ENCODE measurements at places on chromosomes 6 and 20. TPM values are rescaled to one million over a fixed set of nuclear protein-coding genes. Genes with fewer than 3 reads are reported as not detected.

DNA sequence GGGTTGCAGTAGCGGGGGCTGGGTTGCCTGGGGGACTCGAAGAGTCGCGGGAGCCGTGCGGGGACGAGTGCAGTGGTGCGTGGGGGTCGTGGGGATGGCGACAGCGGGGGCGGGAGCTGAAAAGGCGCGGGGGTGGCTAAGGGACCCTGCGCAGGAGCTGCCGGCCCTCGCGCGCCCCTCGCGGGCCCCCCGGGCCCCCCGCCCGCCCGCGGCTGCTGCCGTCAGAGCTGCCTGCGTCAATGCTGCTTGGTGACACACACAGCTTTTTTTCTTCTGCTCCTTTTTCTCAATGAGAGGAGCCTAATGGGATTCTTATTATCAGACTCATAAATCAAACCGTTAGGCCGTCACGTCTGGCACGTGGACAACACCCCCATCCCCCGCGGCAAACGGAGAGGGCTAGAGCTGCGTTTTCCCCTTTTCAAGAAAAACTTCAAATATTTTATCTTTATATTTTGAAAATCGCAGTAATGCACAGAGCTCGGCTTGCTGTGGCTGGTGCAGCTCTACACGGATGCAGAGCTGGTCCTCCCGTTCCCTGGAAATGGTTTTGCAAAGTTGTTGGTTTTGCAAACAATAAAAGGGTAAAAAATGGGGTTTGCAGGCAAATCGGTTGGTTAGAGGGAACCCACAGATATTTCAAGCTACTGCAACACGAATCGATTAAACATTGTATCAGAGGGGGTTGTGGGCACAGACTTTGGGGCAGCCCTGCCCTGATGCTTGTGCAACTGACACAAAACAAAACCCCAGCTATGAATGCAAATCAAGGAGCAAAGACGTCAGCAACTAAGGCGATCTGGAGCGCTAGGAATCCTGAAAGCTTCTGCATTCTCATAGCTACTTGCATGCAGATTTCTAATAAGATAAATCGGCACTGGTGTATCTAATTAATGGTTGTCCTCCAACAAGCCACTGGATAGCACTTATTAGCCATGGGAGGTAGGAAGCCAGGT is 161.4 kb downstream of the TBXT start:
- H3K36me3 ChIP-seq: no peaks in the 10 kb centered on the region
- H3K27ac ChIP-seq: peak overlapping the region; percentile 46
- peak; percentile 67 for DNase-seq
- peak overlapping the region; percentile 63 for H3K4me3 ChIP-seq
- peaks cover 5% of the 10 kb centered on the region for H3K27me3 ChIP-seq

DNA sequence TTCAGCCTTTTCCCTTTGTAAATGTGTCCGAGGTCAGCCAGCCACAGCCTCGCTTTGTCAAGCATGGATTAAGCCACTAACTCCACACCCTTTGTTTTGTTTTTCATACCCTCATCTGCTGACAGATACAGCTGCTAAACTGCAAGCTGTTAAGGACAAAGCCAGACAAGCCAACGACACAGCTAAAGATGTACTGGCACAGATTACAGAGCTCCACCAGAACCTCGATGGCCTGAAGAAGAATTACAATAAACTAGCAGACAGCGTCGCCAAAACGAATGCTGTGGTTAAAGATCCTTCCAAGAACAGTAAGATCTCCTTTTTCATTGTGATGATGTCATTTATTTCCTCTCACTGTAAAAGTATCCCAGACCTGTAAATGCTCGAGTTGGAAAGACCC is 269.3 kb downstream of the ARHGAP18 start:
- no peaks in the 10 kb centered on the region for H3K27me3 ChIP-seq
- no peaks in the 10 kb centered on the region for H3K36me3 ChIP-seq
- H3K4me1 ChIP-seq: no peaks in the 10 kb centered on the region
- no peak overlapping the region for H3K4me3 ChIP-seq
- H3K27ac ChIP-seq: no peak overlapping the region

GRCh38 chr20:20201124-20201523 is 148.8 kb downstream of the CFAP61 start:
- DNase-seq: no peak
- no peak overlapping the region for H3K4me3 ChIP-seq
- no peaks in the 10 kb centered on the region for H3K36me3 ChIP-seq
- no peak overlapping the region for H3K27ac ChIP-seq
- H3K27me3 ChIP-seq: no peaks in the 10 kb centered on the region

DNA sequence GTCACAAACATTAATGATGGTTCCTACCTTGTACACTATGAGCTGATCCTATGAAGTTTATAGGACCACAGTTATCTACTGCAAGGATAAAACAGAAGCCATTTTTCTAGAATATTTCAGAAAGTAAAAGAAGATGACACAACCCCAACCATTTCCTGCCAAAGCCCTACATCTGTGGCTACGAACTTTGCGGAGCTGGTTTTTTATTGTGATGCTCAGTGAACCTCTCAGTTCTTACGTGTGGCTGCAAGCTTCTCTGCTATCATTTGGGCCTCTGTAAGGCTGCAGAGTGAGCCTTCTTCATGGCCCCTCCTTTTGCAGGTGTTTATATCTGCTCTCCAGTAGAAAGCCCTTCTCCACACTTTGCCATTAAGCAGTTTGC is 17.8 kb upstream of the TAGAP start:
- no peak overlapping the region for H3K27ac ChIP-seq

DNA sequence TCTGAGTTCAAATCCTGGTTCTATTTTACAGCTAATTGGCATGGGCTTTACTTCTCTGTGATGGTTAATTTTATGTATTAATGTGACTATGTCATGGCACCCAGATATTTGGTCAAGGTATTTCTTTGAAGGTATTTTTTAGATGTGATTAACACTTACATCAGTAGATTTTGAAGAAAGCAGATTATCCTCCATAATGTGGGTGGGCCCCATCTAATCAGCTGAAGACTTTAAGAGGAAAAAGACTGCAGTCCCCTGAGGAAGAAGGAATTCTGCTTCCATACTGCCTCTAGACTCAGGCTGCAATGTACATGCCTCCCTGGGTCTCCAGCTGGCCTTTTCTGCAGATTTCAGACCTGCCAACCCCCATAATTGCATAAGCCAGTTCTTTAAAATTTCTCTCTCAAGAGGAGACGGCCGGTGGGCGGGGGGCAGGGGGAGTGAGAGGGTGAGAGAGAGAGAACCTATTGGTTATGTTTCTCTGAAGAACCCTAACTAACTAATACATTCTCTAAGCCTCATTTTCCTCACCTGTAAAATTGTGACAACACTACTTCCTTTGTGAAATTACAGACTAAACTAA is 338.2 kb upstream of the PRDM1 start:
- no peak overlapping the region for H3K27ac ChIP-seq
- H3K36me3 ChIP-seq: no peaks in the 10 kb centered on the region
- H3K27me3 ChIP-seq: no peaks in the 10 kb centered on the region
- DNase-seq: no peak

DNA sequence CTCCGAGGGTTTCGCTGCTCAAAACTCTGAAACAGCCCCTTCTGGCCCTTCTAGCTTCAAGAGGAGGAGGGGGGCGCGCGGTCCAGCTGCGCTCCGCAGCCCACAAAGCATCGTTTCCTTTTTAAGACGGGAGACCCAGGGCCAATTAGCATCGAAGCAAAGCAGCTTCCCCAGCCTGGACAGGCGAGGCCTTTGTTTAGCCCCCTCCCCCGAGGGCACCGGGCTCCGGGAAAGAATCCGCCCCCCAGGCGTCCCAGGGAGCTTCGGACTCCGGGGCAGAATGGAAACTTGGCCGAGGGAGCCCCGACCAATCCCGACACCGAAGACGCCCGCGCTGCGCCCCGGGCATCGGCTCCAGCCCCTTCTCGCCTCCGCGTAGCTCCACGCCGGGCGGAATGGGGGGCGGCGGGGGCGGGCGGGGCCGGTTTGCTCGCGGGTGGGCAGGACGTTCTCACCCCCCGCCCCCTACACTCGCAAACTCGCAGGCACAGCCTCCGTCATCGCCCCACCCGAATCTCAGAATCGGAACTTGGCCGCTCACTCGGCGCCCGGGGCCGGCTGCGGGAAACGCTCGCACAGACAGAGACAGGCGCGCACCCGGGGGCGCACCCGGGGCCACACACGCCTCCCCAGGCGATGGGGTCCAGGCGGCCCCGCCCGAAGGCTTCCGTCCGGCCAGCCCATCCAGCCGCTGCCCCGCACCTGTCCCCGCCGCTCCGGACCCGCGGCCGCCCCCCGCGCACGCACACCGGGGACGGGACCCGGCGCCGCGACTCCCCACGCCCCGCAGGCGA is 628 bp downstream of the NKAIN4 start:
- no peak for DNase-seq
- no peaks in the 10 kb centered on the region for H3K36me3 ChIP-seq
- H3K27ac ChIP-seq: no peak overlapping the region
- peaks cover 8% of the 10 kb centered on the region for H3K27me3 ChIP-seq

DNA sequence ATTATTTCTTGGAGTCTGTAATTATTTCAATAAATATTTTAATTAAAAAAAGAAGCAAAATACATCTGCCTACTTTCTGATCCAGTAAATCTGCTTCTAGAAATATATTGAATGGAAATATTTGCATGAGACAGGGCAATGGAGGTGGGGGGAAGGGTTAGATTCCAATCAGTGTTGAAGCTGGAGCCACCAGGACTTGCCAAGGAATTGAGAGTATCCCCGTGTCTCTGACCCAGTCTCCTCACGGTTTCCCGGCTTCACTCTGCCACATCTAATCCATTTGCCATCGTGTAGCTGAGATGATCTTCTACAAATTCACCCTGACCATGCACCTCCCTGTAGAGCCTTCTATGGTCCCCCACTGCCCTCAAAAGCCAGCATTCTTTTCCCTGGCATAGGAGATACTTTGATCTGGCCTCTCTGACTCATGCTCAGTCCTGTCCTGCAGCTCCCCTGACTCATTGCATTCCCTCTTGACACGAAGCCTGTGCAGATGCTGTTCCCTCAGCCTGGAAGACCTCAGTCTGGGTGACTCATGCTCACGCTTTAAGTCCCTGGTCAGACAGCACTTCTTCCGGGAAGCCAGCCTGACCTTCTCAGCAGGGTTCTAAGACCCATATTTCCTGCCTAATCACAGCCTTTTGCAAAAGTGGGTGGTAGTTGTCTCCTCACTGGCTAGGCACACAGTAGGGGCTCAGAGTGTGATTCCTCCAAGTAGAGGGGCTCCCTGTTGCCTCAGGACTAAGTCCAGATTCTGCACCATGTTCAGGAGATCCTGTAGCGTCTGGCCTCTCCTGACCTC is 23.0 kb upstream of the FKBP1A start:
- H3K4me1 ChIP-seq: no peaks in the 10 kb centered on the region
- no peaks in the 10 kb centered on the region for H3K27me3 ChIP-seq
- H3K4me3 ChIP-seq: no peak overlapping the region
- no peak overlapping the region for H3K27ac ChIP-seq
- no peak for DNase-seq

ISM1 gene
- total RNA-seq: 60.1 TPM

DNA sequence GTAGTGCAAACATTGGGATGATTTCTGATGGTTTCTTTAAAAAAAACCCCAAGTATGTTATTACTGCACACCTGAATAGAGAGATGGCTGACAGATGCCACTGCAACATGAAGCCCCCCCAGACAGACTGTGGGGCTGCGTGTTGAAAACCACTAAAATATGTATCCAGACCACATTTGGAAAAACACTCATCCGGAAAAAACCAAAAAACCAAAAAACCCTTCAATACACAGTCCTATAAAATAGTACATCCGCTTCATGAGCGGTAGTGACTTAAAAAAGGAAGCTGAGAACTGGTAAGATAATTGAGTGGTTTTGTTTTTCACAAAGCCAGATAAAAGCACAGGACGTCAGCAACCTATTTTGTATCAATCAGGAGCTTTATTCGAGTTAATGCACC is 47.1 kb upstream of the EDN3 start:
- H3K27ac ChIP-seq: no peak overlapping the region
- H3K4me1 ChIP-seq: no peaks in the 10 kb centered on the region
- no peaks in the 10 kb centered on the region for H3K27me3 ChIP-seq
- H3K4me3 ChIP-seq: no peak overlapping the region
- DNase-seq: no peak

DNA sequence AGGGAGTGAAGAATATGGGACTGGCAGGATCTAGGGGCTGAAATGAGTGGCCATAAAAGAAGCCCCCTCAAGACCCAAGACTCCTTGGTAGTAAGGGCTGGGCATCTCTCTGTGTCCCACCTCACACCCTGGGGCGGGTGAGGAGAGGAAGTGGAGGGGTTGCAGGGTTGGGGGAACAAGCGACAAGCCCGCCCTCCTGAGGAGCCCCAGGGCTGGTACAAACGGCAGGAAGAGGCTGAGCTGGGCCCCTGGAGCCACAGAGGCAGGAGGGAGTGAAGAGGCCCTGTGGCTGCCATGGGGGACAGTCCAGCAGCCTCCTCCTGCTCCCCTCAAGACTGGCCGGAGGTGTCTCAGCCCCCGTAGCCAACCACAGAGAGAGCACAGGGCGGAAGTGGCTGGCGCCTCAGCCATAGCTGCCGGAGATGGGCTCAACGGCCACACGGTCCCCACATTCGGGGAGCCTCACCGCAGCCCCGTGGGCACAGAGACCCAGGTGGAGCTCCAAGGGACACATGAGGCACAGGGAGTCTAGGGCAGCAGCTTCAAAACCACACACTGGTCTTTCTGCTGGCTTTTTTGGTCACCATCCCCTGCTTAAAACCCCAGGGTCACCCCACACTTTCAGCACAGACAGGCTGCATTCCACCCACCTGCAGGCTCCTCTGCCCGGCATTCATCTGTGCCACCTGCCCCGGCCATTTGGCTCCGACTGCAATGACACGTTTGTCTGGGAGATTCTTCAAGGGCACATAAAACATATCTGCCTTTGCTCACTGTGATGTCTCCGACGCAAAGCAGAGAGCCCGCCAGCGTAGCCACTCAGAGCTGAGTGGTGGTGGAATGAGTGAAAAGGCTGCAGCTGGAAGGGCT is 524 bp downstream of the C20orf203 start:
- no peaks in the 10 kb centered on the region for H3K27me3 ChIP-seq
- H3K27ac ChIP-seq: no peak overlapping the region
- no peaks in the 10 kb centered on the region for H3K4me1 ChIP-seq
- no peak overlapping the region for H3K4me3 ChIP-seq
- no peaks in the 10 kb centered on the region for H3K36me3 ChIP-seq

Data from ascending aorta (tissue), 2 donors.